ENCODE measurements at places on chromosomes 5 and 9. TPM values are rescaled to one million over a fixed set of nuclear protein-coding genes. Genes with fewer than 3 reads are reported as not detected.

SPINK7 gene
- total RNA-seq, result not detected

PTPRD gene
- total RNA-seq, result 0.28 TPM

IL17B gene
- not detected for total RNA-seq

GRIA1 gene
- not detected for total RNA-seq

TXNDC8 gene
- not detected for total RNA-seq

IQGAP2 gene
- 59.4 TPM for total RNA-seq

SHROOM1 gene
- total RNA-seq, result 1.4 TPM

GEMIN5 gene
- 40.3 TPM for total RNA-seq

SPINK4 gene
- total RNA-seq, result not detected

GRCh38 chr5:45508135-45508534 lies 188.0 kb downstream of the HCN1 start:
- DNase-seq, result no peak

DNA sequence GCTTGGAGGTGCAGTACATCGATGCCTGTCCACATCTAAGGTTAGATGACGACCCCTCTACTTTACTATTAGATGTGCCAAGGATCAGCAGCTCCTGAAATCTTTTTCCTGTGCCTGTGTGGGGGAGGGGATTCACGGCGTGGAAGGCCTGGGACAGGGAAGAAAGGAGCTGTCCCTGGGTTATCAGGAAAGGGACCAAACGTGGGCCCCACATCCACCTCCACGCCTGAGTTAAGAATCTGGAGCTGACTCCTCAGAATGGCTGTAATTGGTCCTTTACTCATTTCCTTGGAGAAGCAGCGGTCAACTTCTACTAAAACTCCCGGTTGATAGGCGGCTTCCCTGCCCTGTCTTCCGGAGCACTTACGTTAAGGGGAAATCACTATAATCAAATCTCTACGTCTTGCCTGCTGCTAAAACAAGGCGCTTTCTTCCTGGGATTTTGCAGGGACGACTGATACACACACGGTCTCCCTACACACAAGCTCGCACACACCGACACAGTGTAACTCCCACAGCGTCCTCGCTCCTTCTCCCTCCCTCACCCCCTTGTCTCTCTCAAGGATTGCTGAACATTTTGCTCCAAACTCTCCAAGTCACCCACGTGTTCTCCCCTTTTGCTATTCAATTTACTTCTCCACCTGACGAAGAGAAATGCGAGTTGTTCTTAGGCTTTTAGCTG lies 1.4 kb downstream of the PDE4D start:
- no peak for DNase-seq

- no peak for DNase-seq
These were observed 310.0 kb downstream of the ASTN2 start for GRCh38 chr9:117104716-117105495.

- no peak for DNase-seq
These were observed 21.5 kb downstream of the SERINC5 start for GRCh38 chr5:80234116-80234948.

- DNase-seq, result no peak
These were observed 19.3 kb downstream of the SRP19 start for GRCh38 chr5:112880219-112880964.

DNA sequence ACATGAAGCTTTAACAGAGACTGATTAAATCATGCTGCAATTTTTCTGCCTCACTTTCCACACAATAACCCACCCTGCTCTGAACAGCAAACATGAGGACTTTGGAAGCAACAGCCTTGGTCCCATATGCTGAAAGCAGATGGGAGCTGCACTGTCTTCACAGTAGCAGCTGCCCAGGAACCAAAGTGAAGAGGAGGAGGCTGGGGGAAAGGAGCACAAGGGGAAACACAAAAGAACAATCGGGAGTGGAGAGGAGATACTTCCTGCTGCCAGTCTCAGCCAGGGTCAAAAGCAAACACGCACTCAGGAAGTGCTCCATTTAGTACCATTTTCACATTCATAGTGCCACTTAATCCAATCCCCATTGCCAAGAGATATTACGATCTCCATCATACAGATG lies 183.3 kb upstream of the PUM3 start:
- no peak for DNase-seq

DNA sequence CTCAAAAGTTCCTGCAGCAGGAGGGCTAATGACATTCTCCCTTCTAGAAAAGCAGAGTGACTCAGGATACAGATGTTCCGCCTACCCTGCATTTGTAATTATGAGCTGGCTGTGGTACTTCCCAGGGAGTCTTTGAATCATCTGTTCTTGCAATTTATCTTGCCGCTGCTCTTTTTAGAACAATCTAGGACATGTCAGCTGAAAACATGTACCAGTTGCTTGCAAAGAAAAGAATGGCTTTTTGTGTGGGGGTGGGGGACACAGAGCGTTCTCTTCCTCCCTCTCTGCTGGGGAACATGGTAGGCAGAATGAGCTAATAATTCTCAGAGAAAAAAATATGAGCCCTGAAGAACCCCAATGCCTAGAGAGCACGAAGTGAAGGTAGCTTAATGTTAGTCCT lies 51.7 kb upstream of the TUT7 start:
- DNase-seq, result no peak

DNA sequence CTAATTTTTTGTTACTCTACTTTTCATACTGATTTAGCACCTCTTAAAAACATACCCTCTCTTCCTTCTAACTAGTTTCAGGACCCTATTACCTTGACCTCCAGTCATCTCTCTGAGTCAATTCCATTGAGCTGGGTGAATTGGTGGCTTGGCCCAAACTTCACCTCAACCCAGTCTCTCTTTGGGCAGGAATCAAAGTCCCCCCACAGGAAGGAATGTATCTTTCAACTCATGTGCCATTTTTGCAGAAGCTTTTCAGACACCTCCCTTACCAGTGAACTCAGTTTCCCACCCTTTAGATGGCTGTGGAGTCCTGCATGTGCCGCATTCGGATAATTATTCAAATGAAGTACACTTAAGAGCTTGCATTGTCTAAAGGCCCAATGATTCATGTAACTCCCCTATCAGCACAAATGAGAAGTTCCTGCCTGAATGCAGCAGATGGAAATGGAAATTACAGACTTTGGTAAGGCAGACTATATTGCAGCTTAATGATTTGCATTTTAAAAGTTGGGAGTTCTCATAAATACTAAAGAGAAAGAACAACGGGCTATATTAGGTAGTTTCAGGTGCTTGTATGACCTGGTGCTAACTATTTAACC lies 693.5 kb downstream of the PTPRD start:
- DNase-seq, result no peak

GRCh38 chr9:35306283-35306682 lies 144.5 kb downstream of the UNC13B start:
- no peak for DNase-seq

- no peak for DNase-seq
These were observed 116.5 kb downstream of the PIK3R1 start for GRCh38 chr5:68332080-68332451.

DNA sequence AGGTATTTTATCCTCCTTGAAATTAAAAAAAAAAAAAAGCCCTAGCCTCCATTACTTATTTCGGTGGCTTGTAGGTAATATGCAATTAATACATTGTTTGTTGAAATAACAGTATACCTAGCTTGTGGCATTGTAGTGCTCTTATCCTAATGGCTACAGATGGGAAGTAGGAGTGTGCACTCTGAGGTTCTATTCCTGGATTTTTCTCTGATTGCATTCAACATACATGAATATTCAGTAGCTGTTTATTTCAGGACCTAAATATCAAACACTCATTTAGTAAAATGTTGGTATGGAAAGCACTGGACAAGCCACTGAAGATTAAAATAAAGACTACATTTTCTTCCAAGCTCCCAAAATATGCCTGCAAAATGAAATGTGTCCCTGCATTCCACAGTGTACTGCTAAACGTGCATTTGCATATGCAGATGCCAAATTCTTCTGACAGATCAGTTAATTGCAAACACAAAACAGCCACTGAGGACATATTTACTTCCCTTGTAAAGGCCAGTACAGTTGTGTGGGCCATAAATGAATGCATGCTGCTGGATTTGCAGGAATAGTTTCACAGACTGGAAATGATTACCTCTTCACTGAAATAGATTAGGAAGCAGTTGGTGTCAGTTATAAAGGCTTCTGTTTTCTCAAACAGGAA lies 826.1 kb downstream of the PRELID2 start:
- DNase-seq, result no peak

- DNase-seq, result no peak
These were observed 84.0 kb downstream of the COL5A1 start for GRCh38 chr9:134725605-134725940.

DNA sequence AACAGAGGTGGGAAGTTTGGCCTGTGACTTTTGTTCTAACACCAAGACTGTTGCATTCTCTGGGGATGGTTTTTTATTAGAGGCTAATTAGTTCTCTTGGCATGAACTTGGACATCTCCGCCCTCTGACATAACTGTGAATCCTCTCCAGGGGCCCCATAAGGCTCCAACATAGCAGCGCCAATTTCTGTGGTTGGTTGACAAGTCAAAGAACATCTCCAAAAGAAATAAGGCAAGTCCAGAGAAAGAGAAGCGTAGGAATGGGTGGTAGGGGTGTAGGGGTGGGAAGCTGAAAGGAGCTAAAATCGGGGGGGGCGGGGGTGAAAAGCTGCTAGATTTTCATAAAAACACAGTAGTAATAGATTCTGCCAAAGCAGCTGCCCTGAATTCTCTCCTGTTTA lies 81.0 kb upstream of the DAB2 start:
- no peak for DNase-seq

GRCh38 chr5:17249029-17249634 lies 31.7 kb downstream of the BASP1 start:
- no peak for DNase-seq

DNA sequence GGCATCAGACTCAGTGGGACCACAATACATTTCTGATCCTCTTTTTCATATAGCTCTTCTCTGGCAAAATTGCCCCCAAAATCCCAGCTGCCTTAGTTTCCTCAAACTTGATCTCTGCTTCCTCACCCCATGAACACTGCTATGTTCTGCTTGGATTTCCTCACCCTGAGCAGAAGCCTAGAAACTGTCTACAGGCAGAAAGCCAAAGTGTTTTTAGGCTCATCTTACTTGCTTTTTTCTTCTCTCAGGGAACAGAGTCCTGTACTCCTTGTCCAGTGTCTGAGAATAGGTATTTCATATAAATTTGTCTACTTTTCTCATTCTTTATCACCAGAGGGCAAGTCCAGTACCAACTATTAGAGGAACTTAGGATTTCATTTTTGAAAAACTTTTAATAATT lies 21.5 kb upstream of the UBAP1 start:
- DNase-seq, result no peak

- DNase-seq, result no peak
These were observed 59.6 kb upstream of the MAN2A1 start for GRCh38 chr5:109630093-109630492.

- no peak for DNase-seq
These were observed 26.4 kb downstream of the ZDHHC11B start for GRCh38 chr5:757931-758697.

GRCh38 chr5:39547553-39548154 lies 122.9 kb upstream of the DAB2 start:
- no peak for DNase-seq

DNA sequence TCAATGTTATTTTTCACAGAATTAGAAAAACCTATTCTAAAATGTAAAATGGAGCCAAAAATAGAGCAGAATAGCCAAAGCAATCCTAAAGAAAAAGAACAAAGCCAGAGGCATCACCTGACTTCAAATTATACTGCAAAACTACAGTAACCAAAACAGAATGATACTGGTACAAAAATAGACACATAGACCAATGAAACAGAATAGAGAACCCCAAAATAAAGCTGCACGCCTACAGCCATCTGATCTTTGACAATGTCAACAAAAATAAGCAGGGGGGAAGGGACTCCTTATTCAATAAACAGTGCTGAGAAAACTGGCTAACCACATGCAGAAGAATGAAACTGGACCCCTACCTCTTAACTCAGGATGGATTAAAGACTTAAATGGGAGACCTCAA lies 65.8 kb upstream of the PDE4D start:
- no peak for DNase-seq

- DNase-seq, result no peak
These were observed 76.0 kb downstream of the ARL15 start for GRCh38 chr5:54234304-54234933.

DNA sequence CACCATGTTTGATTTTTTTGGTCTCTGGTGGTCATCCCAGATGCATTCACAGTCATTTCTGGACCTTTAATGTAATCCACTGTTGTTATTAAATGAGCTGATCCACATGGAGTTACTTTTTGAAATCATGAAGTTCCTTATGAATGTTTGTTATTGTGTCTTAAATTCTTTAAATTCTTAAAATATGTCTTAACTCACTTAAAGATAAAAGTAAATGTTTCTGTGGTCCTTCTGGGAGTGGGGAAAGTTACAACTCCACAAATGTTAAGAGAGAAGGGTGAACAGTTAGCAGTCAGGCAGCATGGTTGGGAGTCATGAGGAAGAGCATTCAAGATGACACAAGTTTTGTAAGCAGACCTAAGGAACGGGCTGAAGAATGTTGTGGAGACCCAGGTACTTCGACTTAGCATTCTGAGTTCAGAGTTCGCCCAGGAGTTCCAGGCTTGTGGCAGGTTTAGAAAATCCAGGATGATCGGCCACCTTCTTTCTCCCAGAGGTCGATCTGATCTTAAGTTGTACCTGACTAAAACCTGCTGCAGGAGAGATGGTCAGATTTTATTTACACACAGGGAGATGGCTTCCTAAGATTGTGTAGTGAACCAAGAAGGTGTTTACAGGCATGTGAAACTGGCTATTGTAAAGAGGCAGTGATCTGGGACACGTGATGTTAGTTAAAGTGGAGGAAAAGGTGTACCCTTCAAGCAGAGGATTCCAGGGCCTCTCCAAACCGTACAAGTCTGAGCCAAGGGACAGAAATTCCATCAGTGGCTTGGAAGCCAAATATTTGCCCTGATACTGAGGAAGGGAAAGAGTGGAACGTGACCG lies 17.2 kb downstream of the SLC1A1 start:
- DNase-seq, result no peak

DNA sequence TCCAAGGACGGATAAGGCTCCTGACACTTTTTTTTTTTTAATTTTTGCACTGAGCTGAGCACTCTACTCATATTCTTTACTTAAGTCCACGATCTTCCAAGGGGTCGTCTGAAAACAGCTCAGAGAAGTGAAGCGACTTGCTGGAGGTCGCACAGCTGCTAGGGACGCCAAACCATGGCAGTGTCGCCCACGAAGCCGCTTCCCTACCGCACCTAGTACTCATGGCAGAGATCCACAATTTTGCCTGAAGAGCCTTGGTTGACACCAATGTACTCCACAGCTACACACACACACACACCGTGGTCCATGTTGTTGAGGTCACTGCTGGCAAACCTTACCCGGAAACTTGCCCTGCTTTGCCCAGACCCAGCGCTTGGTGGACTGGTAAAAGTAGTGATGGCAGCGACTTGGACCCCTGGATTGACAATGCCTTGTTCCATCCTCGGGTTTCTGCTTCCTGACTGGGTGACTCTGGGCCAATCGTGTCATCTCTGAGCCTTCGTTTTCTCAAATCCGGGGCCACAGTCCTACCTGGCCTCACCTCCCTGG lies 521 bp upstream of the SLIT3 start:
- DNase-seq, result no peak

DNA sequence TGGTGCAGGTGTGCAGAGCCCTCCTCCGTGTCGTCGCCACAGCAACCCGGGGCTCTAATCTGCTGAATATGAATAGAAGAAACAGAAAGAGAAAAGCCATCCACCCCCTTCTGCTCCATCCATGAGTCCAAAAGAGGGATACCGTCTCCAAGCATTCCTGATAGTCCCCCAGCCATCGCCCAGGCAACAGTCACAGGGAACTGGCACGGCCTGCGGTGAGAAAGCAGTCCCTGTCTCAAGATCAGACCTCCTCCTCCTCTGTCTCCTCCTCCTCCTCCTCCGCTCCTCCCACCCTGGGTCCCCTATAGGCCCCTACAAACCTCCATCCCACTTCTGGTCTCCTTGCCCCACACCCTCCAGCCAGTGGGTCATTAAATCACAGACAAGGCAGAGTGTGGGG lies 308.1 kb upstream of the MPDZ start:
- no peak for DNase-seq

Measured in activated T-cell treated with anti-CD3 and anti-CD28 coated beads, Interleukin-2, amount 50 U/mL, for 4 hours (primary cell).